Fibroblast of skin of scalp (primary cell): ENCODE measurements at places on chromosomes 3 and 15.
A peak's percentile ranks its signal among the peaks of the same experiment; 100 is the strongest.

GRCh38 chr3:194382196-194382891 lies 12.8 kb upstream of the LRRC15 start:
- DNase-seq: no peak

DNA sequence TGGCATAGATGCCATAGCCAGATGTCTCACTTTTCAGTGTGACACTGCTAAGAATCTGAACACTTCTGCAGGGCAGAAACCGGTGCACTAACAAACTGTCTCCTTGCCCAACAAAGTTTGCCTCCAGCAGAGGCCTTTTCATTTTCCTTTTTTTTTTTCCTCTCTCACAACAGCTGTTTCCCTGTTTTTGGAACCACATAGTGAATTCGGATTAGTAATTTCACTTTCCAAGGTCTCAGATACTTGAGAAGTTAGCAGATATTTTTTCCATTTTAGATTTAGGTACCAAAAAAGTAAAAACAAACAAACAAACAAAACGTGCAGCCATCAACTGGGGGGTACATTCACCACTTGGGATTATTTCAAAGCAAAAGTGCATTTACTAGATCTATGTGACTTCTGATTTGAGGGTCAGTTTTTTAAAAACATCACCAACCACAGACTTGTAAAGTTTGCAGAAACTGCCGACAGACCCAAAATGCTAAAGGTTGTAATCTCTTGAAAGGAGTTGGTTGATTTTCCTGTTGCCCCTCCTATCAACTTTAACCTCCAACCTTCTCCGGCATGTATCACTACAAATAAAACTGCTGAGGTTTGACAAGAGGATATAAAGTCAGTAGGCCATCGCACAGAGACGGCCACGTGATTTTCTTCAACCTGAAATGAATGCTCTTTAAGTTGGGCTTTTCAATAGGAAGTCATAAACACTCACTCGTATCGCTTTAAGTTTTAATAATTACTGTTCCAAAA lies 169.1 kb downstream of the CDIN1 start:
- DNase-seq: no peak

DNA sequence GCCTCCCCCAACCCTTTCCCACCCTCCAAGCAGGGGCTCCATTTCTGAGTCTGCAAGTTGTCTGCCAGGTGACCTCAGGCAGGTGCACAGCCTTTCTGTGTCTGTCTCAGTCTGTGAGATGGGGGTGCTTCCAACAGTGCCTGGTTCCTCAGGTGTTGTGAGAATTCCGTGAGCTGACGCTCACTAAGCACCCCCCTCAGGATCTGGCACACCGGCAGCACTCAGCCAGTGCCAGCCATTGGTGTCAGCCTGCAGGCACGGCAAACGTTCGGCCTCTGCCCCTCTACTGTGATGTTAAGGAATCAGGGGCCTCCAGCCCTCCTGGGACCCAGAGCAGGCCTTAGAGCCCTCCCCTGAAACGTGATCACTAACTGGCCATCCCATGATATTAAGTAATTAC lies 2.4 kb downstream of the KLF15 start:
- DNase-seq: no peak

DNA sequence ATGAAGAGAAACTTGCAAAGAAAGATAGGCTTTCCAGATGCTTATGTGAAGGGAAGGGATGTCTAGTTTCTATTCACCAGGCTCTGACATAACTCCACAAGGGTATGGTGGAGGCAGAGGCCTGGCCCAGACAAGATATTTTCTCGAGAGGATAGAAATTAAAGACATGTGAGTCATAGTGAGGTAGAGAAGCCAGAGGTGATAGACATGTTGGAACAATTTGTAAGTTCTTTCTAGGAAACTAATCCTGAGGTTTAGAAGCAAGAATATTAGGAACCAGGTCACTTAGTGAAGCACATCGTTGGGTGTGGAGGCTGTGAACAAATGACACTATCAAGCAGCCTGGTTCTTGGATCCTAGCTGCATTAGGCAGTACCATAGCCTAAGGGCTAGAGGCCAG lies 176.9 kb downstream of the BBX start:
- DNase-seq: no peak

DNA sequence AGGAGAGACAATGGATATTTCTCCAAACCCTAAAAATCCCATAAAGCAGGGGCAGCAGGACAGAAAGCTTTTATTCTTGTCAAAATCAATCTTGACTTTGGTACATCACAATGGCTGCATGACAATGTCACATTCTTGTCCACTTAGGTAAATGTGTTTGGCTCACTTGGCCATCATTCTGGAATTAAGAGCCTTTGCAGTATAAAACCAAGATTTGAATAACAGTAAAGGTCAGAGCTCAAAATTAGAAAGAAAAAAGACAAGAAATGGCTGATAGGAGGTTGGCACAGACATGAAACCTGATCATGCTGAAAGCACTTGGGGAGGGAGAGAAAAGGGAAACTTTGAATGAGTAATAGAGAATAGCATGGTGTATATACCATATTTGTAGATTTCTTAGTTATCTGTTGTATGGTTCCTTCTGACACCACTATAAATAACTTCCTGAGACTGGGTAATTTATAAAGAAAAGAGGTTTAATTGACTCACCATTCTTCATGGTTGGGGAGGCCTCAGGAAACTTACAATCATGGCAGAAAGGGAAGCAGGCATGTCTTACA lies 158.5 kb upstream of the SGO1 start:
- no peak for DNase-seq

GRCh38 chr15:56813995-56814394 lies 80.7 kb upstream of the ZNF280D start:
- DNase-seq: peak; percentile 46

GRCh38 chr15:50148362-50148963 lies 29.4 kb upstream of the ATP8B4 start:
- DNase-seq: peak; percentile 53

- peak; percentile 40 for DNase-seq
Measured at GRCh38 chr3:125313060-125313635, 62.0 kb downstream of the ZNF148 start.

- DNase-seq: no peak
Measured at GRCh38 chr15:77646104-77646694, 13.5 kb upstream of the LINGO1 start.

DNA sequence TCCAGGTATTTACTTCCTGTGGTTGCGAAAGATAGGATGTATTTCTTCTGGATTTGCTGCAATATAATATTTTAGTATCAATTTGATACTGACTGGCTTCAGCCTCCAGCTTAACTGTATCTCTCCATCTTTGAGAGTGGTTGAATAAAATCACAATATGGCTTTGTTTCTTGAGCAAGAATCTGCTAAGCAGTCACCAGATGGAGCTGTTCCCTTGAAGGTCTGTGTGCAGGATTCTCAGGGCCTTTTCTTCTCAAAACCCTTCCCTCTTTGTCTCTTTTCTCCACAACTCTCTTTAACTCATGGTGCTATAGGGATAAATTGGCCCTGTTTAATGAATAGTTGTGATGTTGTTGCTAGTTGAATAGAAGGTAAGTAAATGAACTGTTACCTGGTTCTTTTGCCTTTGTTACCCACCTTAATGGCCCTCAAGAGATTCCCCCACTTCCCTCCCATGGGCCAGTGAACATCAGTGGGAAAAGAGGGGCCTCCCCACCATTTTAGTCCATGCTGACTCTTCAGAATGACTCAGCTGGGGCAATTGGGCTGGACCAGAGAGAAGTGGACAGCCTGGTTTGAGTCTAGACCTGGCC lies 34.8 kb upstream of the RAB6B start:
- peak; percentile 77 for DNase-seq

DNA sequence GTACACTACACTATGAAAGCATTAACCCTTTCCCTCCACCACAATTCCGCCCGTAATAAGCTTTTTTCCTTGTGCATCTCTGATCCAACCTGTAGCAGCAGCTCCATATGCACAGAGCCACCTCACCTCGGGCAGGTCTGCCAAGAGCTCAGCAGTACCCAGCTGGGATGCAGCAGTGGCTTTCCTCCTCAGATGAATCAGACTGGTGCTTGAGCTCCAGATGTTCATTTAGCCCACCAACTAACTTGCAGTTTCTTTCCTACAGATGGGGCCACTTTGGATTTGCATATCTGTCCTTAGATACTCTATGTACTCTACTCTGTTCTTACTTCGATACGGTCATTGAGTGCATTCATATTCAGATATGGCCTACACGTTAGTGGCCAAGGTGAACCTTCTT lies 14.8 kb upstream of the FSIP1 start:
- DNase-seq: no peak

- no peak for DNase-seq
Measured at GRCh38 chr3:38411591-38411990, 42.1 kb upstream of the ACVR2B start.

DNA sequence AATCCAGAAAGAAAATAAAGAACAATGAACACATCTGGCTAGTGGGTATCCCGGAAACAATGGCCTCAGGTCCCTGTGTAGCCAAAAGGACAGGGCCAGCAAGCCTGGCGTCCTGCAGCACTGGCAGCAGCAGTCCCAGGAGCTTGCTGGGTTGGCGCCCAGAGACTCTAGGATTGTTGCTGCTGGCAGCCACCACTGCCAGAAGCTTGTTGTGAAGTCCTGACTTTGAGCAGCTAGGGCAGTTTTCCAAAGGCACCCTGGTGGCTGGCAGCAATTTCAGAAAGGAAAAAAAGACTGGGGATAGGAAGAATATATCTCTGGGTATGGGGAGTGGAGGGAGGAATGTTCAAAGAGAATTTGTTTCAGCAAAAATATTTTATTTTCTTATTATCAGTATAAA lies 11.3 kb downstream of the SHQ1 start:
- DNase-seq: no peak

DNA sequence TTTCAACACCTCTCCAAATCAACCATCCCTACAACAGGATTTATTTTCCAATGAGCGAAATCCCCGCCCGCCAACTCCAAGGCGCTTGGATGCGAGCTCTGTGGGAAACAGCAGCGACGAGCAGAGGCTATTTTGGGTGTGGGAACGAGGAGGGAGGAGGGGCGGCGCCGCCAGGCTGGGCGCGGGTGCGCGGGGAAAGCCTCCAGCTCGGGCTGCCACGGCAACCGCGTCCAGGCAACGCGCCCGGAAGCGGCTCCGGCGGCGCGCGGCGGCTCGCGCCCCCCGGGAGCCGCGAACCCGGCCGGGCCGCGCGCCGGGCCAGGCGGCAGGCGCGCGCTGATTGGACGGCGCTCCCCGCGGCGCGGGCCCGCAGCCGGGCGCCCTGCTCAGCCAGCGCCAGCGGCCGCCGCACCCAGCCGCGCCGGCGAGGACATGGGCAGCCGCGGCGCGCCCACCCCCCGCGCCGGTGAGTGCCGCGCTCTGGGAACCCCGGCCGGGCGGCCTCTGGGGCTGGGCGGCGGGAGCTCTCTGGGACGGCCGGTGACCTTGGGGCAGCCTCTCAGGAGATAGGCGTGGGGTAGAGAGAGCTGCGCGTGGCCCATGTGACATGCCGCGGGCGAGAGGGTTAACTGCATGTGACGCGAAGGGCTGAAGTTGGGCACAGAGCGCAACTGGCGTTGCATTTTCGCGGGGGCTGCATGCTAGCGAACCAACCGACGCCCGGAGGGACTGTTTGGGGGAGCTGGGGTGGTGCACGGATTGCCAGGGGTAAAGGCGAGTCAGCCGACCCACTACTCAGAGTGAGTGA lies at the start of gene FAM81A:
Gene FAM81A, plus strand, starts transcription at position 370 of the 808 bp plus-strand sequence. CDS start 20,441 bp downstream, outside the sequence.
- peak; percentile 77 for DNase-seq

DNA sequence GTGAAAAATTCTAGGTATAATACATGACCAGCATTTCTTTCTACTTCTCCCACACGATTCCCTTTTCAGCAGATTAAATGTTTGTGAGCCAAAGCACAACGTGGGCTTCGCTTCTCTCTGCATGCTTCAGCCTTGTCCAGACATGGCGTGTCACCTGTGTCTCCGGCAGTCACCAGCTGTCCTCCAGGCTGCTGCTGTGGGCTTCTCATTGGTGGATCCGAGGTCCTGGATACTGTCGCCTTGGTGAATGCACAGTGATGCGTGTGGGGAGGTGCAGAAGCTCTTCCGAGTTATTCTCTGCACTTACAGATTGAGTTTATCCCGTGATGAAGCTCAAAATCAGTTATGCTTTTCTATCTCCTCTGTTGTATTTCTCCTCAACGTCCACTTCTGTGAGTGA lies 23.0 kb upstream of the GOLGA8J start:
- no peak for DNase-seq

DNA sequence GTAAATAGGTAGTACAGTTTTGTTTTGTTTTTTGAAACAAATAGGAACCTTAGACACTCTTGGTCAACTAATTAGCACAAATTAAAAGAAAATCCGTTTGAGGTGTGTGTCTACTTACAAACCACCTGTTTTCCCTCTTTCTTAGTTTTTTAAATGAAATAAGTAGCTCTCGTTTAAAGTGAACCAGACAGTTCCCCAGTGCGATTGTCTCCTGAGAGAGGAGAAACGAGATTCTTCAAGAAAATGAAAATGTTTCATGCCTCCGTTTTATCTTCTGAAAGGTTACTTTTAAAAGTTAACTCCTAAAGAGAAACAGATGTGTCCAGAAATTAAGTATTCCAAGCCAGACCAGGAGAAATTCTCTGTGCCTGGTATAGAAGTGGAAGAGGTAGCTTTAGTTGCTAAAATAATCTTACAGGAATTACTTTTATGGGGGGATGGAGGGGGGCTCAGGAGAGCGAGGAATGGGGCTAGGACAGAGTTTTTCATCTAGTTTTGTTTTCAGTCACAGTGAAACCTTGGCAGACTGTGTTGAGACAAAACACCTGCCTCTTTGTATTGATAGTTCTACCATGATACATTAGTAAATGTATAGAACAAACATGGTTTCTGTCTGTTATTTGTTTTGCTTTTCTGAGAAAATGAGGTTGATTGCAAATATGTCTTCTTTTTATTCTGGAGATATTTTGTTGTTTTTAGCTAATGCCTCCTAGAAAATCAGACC lies 155.1 kb upstream of the CNTN4 start:
- DNase-seq: no peak

DNA sequence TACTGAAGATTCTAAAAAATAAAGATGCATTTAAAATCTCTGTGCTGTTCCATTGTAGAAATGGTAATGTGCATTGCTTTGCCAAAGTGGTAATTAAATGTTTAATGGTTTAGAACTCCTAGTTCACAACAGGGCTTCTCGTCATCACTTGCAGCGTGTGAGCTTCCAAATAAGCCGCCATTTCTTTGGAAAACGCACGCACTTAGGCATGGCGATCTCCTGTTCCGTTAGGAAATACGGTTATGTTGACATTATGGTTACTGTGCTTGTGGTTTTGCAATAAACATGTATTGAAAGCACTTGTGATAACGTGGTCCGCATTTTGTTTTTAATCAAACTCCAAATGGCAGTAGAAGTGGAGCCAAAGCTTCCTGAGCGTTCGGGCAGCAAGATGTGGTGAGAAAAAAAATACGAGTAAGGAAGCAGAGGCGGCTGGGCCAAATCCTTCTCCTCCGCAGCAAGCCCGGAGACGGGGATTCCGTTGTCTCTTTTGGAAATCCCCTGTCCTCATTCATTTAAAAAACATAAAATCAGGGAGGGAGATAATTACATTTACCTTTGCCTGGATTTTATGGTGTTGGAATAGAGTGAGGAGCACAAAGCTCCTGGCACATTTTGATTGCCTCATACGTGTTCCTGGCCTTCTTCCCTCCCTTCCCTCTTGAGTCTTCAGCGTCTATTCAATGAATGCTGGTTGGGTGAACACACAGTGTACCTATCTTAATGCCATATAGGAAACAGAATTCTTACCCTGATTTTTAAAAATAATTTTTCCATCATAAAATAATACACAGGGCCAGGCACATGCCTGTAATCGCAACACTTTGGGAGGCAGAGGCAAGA lies 97.5 kb downstream of the SLC49A4 start:
- DNase-seq: no peak
